ENCODE measurements at places on chromosomes 1 and 21.
A peak's percentile ranks its signal among the peaks of the same experiment; 100 is the strongest.

GRCh38 chr1:119475866-119476439, 31.1 kb upstream of the HSD3B1 start:
- peak; percentile 43 for DNase-seq

GRCh38 chr1:11485191-11485590, 6.2 kb downstream of the DISP3 start:
- DNase-seq = no peak

DNA sequence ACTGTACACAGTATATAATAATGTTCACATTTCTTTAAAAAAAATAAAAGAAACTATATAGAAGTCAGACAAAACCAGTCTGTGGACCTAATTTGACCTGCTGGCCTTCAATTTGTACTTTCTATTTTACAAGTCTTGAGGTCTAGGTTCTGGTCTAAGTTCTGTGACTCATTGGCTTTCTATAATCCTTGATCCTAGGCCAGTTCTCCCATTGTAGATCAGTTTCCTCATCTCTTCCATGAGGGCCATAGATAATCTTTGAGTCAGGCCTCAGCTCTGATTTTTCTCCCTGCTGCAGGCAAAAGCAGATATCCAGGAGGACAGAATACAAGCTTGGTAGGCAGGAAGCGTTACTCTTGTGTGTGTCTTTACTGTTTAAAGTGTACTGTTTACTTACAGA, 603.7 kb upstream of the CAMK1G start:
- no peak for DNase-seq

DNA sequence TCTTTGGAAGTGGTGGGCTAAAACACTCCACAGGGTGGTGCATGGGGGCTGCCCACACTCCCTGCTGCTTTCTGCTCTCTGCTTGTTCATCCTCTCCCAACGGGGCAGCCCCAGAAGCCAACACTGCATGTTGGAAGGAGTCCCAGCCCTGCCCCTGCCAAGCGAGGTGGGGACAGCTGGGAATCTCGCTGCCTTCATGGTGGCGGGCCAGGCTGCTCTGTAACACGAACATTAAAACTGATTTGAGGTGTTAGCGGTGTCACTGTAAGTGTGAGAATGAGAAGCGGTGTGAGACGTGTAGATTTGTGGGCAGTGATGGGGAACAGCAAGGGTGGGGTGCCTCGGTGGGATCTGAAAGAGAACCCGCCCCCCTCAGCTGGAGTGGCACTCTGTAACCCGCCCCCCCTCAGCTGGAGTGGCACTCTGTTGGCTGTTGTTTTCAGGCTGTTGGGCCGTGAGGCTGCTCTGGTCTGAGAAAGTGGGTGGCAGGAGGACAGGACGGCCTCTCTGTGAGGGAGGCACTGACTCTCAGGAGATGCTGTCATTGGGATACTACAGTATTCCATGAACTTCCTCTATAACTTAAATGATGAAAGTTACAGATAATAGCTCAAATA, 80.9 kb downstream of the PCBP3 start:
- no peak for DNase-seq

DNA sequence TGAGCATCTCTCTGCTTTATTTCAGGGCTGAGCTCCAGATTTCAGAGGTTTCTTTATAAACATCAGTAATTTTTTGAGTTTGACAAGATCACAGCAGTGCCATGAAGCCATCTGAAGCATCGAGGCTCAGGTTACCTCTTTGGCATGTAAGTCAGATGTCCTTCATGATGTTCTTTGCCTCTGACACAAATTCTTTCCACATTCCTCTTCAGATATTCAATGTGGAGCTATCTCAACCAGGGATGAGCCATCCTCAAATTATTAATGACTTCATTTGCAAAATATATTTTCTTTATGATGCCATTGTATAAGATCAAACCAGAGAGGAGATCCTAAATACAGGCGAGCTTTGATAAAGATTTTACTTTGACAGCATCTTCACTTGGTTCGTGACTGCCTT, 256.7 kb downstream of the COL11A1 start:
- no peak for DNase-seq

GRCh38 chr1:98940722-98941079, 64.0 kb downstream of the PLPPR5 start:
- DNase-seq = no peak

DNA sequence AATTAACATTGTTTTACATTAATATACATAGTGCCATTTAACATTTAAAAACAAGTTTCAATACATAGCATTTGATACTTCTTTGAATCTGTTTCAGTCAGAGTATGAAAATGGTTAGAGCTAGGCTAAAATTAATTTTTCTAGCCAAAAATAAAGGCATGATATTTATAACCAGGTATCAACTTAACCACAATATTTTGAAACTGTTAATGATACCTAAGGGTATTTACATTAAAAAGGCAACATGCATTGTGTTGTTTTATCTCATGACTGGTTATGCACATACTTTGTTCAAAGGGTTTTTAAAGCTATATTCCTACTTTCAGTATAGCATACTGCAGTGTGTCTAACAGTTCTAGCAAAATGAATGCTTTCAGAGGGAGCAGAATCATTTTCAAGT, 130.0 kb downstream of the HS2ST1 start:
- DNase-seq = no peak

- DNase-seq = no peak
Measured at GRCh38 chr1:70134148-70134547, 71.2 kb downstream of the LRRC40 start.

DNA sequence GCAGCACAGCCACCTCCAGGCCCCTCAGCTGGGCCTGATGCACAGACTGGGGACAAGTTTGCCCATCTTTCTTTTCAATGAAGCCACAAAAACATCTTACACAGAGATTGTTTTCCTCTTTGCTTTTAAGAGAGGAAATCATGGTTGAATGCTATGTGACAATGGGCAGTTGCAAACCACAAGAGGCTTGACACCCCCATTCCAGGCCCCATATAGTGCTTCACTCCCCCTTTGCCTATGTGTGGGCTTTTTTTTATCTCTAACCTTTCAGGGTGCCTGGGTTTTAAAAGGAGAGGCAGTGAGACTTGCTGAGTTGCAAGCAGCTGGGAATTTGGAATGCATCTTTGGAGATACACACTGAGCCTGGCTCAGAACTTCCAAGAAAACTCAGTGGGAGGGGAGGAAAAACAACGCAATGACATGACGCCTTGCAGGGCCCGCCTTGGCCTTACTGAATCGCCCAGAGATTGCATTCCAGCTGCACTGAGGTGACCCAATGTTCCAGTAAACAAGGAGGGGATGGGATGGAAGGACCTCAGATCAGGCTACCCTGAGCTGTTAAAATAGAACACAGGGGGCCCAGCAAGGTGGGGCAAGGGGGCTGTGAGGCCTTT, 145.2 kb upstream of the ZNF648 start:
- DNase-seq = no peak

GRCh38 chr1:89200663-89201062, 1.9 kb upstream of the GBP4 start:
- DNase-seq = no peak

- DNase-seq = no peak
Measured at GRCh38 chr1:155183775-155184221, 10.1 kb downstream of the TRIM46 start.

DNA sequence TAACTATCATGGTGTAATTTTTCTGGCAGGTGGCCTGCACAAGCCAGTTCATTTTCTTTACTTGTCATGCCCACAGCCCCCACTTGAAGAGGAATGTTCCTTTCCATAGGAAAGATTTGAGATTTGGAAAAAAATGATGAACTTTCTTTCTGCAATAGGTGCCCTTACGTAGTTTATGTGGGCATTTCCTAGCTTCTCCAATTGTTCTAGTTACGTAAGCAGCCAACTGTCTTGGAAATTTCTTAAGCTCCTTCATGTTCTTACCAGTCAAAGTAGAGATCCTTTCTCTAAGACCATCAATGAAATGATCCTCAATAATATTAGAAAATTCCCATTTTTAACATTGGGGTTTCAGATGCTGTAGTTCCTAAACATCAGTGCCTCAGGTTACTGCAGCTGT, 109.5 kb upstream of the F3 start:
- no peak for DNase-seq

DNA sequence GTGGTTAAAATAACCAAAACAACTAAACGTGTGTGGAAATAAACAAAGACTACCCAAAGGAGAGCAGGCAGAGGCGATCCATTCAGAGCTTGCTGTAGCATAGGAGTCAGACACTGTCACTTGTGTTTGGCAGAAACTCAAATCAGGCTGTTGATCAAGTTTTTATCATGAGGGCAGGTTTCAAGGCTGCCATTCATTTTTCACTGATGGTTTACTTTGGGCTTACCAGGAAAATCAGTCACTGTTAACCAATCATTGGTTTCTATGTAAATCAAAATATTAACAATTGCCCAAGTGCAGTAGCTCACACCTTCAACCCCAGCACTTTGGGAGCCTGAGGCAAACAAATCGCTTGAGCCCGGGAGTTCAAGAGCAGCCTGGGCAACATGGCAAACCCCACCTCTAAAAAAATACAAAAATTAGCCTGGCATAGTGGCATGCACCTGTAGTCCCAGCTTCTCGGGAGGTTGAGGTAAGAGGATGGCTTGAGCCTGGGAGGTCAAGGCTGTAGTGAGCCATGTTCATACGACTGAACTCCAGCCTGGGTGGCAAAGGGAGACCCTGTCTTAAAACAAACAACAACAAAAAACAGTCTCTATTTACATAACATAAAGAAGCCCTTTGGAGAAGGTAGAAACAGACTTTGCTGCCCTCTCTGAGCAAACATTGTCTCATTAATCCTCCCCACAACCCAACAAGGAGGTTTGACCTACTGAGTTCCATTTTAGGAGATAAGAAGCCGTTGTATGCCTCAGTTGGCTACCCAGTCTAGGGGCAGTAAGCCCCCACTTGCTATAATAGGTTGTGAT, 21.1 kb upstream of the ETS2 start:
- DNase-seq = no peak

DNA sequence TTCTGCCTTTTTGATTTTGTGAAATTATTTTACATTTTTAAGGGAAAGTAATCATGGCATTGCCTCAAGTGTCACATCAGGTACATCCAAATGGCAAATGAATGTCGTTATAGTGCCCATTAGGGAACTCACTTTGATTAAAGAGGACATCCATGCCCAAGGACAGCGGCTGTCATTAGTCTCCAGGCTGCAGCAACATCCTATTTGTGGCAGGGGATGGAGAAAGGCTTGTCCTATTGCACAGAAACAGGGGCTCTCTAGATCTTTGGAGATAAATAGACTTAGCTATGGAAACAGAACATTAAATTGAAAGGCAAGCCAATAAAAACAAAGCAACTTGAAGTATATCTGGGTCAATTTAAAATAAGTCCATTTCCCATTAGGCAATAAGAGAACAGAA, 439.3 kb downstream of the NEGR1 start:
- no peak for DNase-seq

- no peak for DNase-seq
Measured at GRCh38 chr1:78833491-78833890, 173.0 kb downstream of the ADGRL4 start.

DNA sequence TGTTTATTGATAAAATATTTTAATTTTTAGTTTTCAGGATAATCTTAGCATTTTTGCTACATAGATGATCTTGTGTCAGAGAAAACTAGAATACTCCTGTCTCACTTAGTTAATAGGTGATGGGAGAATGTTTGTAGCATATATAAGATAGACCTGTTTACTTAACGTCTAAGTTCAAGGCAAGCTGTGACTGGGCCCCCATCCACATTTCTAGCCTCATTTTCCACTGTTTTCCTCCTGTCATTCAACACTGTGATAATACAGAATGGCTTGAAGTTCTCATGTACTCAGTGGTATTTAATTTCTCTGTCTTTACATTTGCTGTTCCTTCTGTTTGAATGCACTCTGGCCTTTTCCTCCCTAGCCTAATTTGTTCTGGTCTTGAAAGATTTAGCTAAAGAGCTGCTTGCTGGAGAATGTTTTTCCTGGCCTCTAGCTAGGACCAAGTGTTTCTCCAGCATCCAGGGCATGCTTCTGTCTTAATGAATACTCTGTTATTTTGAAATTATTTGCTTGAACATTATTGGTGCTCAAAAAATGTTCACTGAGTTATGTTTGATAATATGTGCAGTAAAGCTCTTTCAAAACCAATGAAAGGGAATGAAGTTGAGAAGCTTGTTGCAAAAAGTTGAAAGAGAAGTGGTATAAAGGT, 37.3 kb downstream of the USP25 start:
- no peak for DNase-seq

DNA sequence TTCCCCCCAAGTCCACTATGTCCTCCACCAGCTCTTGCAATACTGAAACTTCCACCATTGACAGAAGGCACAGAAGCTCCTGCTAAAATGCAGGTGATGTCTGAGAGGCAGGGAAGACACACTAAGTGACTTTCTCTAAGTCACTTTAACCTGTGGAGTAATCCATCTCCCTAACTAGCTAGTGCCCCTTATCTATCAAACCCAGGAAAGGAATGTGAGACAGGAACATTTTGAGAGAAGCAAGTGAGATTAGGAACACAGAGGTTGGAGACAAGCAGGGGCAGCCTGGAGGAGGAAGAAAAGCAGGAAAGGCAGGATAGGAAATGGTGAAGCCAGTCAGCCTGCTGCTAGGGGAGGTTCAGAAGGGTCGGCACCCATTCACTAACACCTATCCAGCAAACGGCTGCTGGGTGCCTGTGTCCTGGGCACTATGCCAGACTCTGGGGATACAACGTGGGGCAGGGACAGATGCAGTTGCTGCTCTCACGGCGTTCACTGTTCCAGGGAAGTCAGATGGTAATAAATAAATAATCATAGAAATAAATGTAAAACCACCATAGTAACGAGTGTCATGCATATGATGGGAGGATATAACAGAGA, 7.0 kb downstream of the GPA33 start:
- no peak for DNase-seq

DNA sequence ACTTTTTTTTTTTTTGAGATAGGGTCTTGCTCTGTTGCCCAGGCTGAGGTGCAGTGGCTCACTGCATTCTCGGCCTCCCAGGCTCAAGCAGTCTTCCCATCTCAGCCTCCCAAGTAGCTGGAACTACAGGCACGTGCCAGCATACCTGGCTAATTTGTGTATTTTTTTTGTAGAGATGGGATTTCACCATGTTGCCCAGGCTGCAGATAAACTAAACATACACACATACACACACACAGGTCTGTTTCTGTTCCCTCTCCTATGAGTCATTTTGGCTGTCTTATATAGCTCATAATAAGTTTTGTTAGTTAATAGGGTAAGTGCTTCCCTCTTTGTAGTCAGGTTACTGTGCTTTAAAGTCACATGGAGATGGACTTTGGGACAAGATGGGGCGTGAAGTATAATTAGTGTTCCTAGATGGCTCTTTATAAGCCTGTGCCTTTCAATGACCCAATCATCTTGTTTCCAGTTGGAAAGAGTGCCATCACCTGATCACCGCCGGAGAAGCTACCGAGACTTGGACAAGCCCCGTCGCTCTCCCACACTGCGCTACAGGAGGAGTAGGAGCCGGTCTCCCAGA, 9.1 kb downstream of the PRPF38A start:
- DNase-seq = no peak

GRCh38 chr1:190942475-190942874, 464.8 kb upstream of the BRINP3 start:
- no peak for DNase-seq

DNA sequence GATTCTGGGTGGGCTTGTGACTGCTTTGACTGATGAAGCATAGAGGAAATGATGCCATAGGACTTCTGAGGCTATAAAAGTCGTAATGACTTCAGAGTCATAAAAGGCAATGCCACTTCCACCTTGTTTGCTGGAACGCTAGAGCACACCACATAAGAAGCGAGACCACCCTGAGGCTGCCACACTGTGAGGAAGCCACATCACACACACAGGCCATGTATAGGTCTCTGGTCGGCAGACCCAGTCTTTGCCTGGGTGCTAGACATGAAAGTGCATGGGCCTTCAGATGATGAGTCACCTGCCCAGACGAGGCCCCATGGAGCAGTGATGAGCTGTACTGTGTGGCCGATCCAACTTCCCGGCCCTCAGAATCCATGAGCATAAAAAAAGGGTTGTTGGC, 14.2 kb upstream of the KANK4 start:
- no peak for DNase-seq

Data from NCI-H2107 (cell line).